ENCODE measurements at places on chromosomes 16 and 17. TPM values are rescaled to one million over a fixed set of nuclear protein-coding genes. Genes with fewer than 3 reads are reported as not detected.

Gene HOXB5
- total RNA-seq = 0.56 TPM

Gene MPP2
- 15.0 TPM for total RNA-seq

Gene TM4SF5
- not detected for total RNA-seq

Gene CES4A
- total RNA-seq = 9.5 TPM

Gene ZNF500
- total RNA-seq = 21.2 TPM

Gene RPH3AL
- total RNA-seq = 6.5 TPM

Gene NOG
- total RNA-seq = 0.81 TPM

Gene SPIRE2
- total RNA-seq = 2.0 TPM

Gene NUDT7
- total RNA-seq = 2.7 TPM

Gene ALDH3A1
- total RNA-seq = 21.2 TPM

Gene SLC12A3
- not detected for total RNA-seq

Gene FOXF1
- not detected for total RNA-seq

Gene OR3A3
- not detected for total RNA-seq

Gene TSPOAP1
- 26.3 TPM for total RNA-seq

Gene C16orf92
- total RNA-seq = not detected

Gene SLC16A5
- total RNA-seq = 9.2 TPM

Gene ANKS4B
- not detected for total RNA-seq

Gene SEC14L5
- total RNA-seq = 0.92 TPM

Gene HAS3
- 2.7 TPM for total RNA-seq

Gene MYOCD
- 113 TPM for total RNA-seq

Gene CEP131
- 5.8 TPM for total RNA-seq

Gene AATK
- 6.1 TPM for total RNA-seq

Gene SF3B3
- 94.6 TPM for total RNA-seq

Gene TBC1D3L
- total RNA-seq = 7.9 TPM

Gene CSF3
- total RNA-seq = 43.2 TPM

Gene LCAT
- total RNA-seq = 46.6 TPM

Gene ST6GALNAC1
- total RNA-seq = 1.2 TPM

Gene CCL1
- not detected for total RNA-seq

Gene CCL11
- not detected for total RNA-seq

Gene CCL4
- 16.5 TPM for total RNA-seq

Gene RNF227
- total RNA-seq = 3.3 TPM

Gene KRTAP9-3
- not detected for total RNA-seq

Gene SLFN14
- total RNA-seq = not detected

Gene TNS4
- total RNA-seq = 0.14 TPM

Gene MAPK7
- total RNA-seq = 51.2 TPM

Gene KRT36
- total RNA-seq = not detected

Gene HAP1
- total RNA-seq = 0.35 TPM

Gene CHST5
- 0.56 TPM for total RNA-seq

Gene NPTX1
- 0.68 TPM for total RNA-seq

Gene KRT31
- not detected for total RNA-seq

Gene KRTAP16-1
- not detected for total RNA-seq

Gene TEX19
- total RNA-seq = not detected

Gene LLGL2
- 20.0 TPM for total RNA-seq

Gene OVCA2
- total RNA-seq = 44.1 TPM

All from thoracic aorta (tissue), 2 donors.